ENCODE measurements at places on chromosomes 16 and 17.
A peak's percentile ranks its signal among the peaks of the same experiment; 100 is the strongest.

DNA sequence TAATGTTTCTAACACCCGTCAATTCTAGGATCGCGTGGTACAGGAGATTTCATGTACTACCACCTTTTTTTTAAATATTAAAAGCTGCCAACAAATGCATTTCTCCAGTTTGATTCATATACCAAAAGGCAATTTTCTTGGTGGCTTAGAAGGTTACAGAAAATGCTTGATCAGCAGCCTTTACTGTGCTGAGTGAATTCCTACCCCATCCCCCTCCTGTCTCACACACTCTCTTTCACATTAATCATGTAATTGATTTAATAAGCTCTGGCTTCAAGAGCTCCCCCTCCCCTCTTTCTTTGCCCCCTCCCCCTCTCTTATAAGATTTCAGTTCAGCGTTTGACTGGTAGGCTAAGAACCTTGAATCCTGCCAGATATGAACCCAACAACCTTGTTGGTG is 110.5 kb downstream of the RBFOX1 start:
- no peak for DNase-seq

GRCh38 chr17:16250635-16251034 is 33.6 kb downstream of the PIGL start:
- DNase-seq = no peak

GRCh38 chr17:78127239-78127887 is 1.2 kb downstream of the TMC6 start:
- DNase-seq = peak; percentile 61

DNA sequence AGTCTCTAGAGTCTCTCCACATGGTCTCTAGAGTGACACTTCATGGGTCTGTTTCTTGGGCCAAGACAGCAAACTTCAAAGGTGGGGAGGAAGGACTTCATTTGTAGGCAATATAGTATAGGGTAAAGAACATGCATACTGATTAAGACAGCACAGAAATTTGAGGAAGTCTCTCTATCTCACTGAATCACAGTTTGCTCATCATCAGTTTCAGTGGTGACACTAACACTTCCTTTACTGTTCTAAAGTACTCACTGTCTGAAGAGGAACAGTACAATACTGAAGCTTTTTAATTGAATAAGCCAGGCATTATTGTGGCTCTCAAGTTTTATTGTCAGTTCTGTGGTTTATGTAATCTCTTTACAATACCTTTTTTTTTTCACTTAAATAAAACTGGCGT is 656.4 kb upstream of the CDH8 start:
- no peak for DNase-seq

DNA sequence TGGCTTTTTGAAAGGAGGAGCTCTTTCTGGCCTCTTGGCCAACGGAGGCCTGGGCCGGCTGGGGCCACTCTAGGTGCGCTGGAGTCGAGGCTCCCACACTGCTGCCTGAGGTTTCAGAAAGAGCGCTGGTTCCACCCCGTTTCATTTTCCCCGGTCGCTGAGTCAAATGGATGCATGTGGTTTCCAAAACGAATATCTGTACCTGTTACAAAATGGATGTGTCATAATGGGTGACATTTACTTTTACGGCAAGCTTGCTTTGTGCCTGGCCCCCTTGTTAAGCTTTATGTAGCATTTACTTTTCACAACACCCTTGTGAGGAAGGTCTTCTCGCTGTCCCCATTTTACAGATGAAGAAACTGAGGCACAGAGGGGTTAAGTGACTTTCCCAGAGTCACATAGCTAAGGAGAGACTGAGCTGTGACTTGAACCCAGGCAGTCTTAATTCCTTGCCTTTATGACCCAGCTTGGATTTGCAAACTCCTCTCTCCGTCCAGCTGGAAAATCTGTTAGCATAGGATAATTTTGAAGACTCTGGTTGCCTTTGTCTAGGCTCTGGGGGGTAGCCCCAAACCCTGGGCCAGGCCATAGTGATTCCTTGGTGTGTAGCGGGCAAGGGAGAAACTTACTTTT is 10.6 kb downstream of the KSR1 start:
- peak; percentile 23 for DNase-seq

GRCh38 chr16:1042866-1043265 is 29.7 kb upstream of the SSTR5 start:
- no peak for DNase-seq

DNA sequence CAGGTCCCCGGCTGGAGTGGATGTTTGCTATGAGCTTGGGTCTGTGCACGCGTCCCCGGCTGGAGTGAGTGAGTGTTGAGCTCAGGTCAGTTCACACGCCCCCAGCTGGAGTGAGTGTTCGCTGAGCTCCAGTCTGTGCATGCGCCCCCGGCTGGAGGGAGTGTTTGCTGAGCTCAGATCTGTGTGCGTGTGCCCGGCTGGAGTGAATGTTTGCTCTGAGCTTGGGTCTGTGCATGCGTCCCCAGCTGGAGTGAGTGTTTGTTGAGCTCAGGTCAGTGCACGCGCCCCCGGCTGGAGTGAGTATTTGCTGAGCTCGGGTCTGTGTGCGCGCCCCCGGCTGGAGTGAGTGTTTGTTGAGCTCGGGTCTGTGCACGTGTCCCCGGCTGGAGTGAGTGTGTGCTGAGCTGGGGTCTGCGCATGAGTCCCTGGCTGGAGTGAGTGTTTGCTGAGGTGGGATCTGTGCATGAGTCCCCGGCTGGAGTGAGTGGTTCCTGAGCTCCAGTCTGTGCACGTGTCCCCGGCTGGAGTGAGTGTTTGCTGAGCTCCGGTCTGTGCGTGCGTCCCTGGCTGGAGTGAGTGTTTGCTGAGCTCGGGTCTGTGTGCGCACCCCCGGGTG is 284.2 kb downstream of the SNX29 start:
- DNase-seq = no peak

DNA sequence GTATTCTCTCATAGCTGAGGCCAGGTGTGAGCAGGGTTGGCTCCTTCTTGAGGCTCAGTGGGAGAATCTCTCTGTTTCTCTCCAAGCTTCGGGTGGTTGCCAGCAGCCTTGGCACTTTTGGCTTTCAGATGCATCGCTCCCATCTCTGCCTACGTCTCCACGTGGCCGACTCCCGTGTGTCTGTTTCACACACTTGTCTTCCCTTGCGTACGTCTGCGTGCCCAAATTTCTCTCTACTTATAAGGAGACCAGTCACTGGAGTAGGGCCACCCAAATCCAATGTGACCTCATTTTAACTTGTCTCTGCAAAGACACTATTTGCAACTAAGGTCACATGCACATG is 14.7 kb downstream of the OSBPL7 start:
- no peak for DNase-seq

DNA sequence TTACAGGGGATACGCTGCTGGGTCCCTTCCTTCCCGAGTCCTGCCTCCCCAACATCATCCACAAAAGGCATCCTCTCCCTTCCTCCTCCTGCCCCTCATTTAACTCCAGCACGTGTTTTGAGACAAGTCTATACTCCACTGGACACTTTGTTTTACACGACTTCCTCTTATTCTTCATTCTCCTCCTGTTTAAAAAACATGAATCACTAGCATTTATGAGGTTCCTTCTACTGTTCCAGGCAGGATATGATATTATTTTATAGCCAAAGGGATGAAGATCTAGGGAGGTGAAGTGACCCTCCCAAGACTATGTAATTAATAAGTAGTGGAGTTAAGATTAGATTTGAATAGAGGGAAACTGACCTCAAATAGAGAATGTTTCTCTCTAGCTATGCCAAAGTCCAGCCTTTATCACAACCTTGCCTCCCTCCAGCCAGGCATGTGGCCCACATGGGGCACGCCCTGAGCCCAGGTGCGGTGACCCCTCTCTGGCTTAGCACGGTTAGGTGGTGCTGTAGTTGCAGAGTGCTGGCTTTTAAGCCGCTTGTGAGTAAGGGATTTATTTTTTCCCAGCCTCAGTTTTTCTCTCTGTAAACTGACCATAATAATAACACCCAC is 1.3 kb upstream of the HSD17B2 start:
- no peak for DNase-seq

- no peak for DNase-seq
Observed at GRCh38 chr17:64006361-64007088, 8.4 kb downstream of the PRR29 start.

DNA sequence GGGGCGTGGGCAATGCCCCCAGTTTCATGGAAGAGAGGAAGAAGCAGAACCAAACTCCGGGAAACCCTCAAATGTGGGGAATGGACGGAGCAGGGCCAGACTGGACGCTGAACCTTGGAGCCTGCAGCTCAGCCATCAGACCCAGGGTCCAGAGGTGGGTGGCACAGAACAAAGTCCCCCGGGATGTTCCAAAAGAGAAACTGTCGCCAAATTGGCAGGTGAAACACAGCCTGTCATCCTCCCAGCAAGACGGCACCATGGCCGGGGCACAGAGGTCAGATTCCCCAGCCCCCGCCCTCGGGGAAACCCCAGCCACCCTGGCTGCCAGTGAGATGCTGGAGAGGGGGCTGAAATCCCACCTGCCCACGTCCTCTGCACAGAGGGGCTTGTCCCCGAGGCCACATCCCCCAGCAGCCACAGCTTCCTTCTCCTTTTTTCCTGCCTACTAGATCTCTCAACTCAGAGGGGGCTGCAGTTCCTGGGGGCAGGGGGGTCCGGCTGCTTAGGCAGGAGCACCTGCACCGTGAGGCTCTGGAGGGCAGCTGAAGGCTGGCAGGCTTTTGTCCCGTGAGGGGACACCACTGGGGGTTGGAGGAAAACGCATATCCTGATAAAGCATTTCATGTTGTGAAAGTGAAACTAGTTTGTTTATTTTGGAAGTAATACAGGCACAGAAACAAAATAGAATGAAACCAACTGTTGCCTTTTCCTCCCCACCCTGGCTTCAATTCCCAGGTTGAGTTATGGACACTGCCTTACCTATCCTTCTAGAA is 1.2 kb upstream of the SECTM1 start:
- no peak for DNase-seq

DNA sequence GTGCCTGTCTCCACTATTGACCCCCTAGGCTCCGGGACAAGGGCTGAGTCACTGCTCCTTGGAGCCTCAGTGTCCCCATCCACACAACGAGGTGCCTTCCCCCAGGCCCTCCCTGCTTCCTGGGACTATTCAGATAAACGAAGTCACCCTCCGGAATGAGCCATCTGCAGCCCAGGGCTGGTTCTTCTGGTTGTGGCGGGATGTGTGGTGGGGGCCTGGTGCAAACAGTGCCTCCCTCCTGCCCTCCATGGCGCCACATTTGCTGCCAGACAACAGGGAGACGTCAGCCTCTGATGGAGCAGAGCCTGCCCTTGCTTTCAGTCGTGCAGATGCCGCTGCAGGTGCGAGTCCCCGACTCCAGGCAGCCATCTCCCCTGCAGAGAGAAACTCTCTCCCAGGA is 5.1 kb upstream of the KRT16 start:
- DNase-seq = no peak

DNA sequence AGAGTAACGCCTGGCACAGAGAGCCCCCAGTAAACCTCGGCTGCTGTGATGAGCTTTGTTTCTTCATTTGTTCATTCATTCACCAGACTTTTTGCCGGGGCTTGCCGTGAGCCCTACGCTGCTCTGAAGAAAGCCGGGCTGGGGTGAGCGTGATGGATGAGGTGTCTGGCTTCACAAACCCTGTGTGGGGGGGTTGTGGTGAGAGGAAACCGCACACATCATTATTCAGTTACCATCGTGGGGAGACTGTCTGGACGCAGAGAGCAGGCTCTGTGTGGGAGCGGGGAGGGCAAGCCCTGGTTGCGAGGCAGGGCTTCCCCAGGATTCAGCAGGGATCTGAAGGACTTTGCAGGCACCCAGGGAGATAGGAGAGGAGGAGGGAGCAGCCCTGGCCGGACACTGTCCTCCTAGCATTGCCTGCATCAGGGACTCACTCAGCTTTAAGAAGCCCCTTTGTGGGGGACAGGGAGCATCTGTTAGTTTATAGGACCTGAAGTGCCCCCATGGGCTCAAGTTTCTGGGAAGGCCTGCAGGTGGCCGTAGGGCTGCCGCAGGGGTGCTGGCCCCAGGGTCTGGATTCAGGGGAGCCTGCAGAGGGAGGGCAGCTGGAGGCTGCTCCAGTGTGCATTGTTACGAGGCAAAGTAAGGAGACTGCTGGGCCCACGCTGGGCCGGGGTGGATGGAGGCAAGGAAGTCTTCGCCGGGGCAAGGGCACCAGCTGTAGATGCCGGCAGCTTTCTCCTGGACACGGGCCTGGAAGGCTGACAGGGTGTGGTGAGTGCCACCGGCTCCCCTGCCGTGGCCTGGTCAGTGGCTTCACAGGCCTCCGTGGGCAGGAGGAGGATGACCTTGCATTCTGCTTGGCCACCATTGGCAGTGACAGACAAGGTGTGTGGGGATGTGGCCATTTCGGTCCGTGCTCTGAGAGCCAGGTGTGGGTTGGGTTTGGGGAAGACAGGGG is 334.5 kb downstream of the SEC14L1 start:
- peak; percentile 49 for DNase-seq

GRCh38 chr16:49875806-49876715 is 20.1 kb upstream of the ZNF423 start:
- no peak for DNase-seq

- no peak for DNase-seq
Observed at GRCh38 chr17:46964315-46965265, 14.5 kb downstream of the RPRML start.

DNA sequence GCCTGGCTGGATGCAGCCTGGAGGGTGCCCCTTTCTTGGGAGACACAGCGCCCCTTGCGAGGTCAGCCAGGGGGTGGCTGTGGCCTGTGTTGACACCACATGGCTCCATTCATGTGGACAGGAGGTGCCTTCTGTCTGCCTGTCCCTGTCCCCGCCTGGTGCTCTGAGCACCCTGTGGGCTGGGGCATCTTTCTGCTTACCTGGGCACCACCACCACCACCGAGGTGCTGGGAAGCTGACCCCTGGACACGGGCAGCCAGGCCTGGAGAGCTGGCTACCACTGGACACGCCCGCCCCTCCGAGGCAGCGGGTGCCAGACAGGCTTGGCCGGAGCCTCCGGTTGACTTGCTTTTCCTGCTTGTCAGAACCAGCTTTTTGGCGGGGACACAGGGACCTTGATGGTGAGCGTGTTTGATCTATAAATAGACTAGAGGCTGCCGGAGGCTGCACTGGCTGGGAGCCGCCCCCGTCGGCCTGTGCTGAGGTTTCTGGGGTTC is 121.3 kb upstream of the GSE1 start:
- DNase-seq = no peak
